ENCODE measurements at places on chromosomes 6 and 20. TPM values are rescaled to one million over a fixed set of nuclear protein-coding genes. Genes with fewer than 3 reads are reported as not detected.

- H3K36me3 ChIP-seq, result no peaks in the 10 kb centered on the region
- H3K27ac ChIP-seq, result no peak overlapping the region
- no peak overlapping the region for H3K4me3 ChIP-seq
- DNase-seq, result no peak
These were observed 146.2 kb upstream of the ECI2 start for GRCh38 chr6:4281341-4282293.

DNA sequence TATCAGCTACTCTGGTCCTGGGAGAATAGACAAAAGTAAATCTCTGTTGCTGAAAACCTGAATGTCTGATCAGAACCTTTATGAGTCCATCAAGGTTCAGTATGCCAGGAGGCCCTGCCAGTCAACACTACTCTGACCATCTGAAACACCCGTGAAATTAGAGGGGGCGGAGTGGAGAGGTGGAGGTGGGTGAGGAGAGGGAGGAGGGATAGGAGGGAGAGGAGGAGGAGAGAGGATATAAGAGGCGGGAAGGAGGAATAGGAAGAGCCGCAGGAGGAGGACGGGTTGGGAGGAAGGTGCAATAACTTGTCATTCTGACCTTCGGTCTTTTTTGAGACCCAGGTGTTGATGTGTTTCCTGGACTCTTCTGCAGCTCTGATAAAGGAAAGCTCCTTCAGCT, 8.0 kb downstream of the SERPINB9 start:
- no peaks in the 10 kb centered on the region for H3K27me3 ChIP-seq
- H3K4me1 ChIP-seq, result no peaks in the 10 kb centered on the region
- no peak for DNase-seq
- no peak overlapping the region for H3K4me3 ChIP-seq

GRCh38 chr6:126110512-126111270, 124.4 kb downstream of the TRMT11 start:
- H3K36me3 ChIP-seq, result no peaks in the 10 kb centered on the region
- no peak for DNase-seq

DNA sequence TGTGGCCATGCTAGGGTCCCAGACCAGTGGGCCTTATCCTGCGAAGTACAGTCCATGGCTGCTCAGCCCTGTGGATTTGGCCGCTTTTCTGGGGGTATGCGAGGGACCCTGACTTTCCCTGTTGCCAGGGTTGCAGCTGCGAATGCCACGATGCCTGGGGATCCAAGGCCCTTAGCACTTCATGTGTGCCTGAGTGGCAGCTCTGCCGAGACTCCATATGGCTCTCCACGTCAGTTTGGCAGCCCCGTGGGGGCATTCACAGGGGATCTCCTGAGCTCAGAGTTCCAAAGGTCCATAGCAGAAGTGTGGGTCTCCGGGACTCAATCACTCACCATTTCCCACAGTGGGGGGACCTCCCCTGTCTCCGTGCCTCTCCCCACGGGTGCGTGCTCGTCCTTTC, 319.5 kb downstream of the DOK5 start:
- H3K4me3 ChIP-seq, result no peak overlapping the region
- DNase-seq, result no peak
- H3K36me3 ChIP-seq, result no peaks in the 10 kb centered on the region

GRCh38 chr6:154403788-154404187, 47.2 kb upstream of the IPCEF1 start:
- no peak for DNase-seq
- no peak overlapping the region for H3K27ac ChIP-seq
- peaks cover 18% of the 10 kb centered on the region for H3K4me1 ChIP-seq
- H3K36me3 ChIP-seq, result no peaks in the 10 kb centered on the region
- no peak overlapping the region for H3K4me3 ChIP-seq
- H3K27me3 ChIP-seq, result no peaks in the 10 kb centered on the region

DNA sequence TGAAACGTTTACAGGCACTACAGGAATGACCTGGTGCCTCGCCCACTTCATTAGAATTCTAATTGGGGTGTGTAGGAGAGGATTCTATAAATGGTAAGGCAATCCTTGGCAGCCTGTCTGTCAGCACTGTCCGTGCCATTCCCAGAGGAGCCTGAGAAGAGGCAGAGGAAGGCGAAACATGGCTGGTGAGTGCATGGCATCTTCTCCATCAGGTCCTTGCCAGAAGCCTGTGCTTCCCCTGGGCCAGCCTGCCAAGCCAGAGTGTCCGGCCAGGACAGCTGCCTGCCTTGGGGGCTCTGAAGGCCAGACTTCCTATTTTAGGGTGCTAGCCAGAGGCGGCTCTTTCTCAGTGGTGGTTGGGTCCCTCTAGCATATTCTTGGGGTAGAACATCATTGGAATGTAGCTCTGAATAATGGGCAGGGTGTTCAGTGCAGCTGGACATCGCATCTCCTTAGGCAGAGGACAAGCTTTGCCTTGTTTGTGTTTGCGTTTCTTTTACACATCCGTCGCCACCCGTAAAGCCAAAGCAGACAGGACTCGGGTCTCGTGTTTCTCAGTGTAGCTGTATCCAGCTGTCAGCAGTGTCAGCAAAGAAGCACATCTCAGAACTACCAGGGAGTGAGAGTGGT, at the start of gene TGM3:
Gene TGM3, plus strand, starts transcription at position 116 of the 630 bp plus-strand sequence. Its CDS starts 63 bp downstream, at position 179.
- peaks cover 3% of the 10 kb centered on the region for H3K4me1 ChIP-seq
- H3K36me3 ChIP-seq, result no peaks in the 10 kb centered on the region
- no peak within 1 kb of the TSS for H3K4me3 ChIP-seq
- no peak for DNase-seq
- H3K27me3 ChIP-seq, result no peaks in the 10 kb centered on the region

Gene ECT2L
- not detected for total RNA-seq

GRCh38 chr20:61982191-61982950, 83.3 kb downstream of the TAF4 start:
- no peak for DNase-seq
- no peak overlapping the region for H3K4me3 ChIP-seq
- H3K36me3 ChIP-seq, result peaks cover 4% of the 10 kb centered on the region
- H3K27ac ChIP-seq, result no peak overlapping the region

GRCh38 chr6:3617192-3617631, 134.3 kb downstream of the PXDC1 start:
- no peak overlapping the region for H3K4me3 ChIP-seq
- H3K27ac ChIP-seq, result no peak overlapping the region
- no peak for DNase-seq
- peaks cover 13% of the 10 kb centered on the region for H3K4me1 ChIP-seq
- no peaks in the 10 kb centered on the region for H3K27me3 ChIP-seq

Gene OSBPL2
- total RNA-seq, result 36.9 TPM

GRCh38 chr6:30837870-30838269, 46.4 kb upstream of the DDR1 start:
- H3K36me3 ChIP-seq, result no peaks in the 10 kb centered on the region
- no peaks in the 10 kb centered on the region for H3K27me3 ChIP-seq
- H3K4me3 ChIP-seq, result no peak overlapping the region
- DNase-seq, result no peak
- peaks cover 31% of the 10 kb centered on the region for H3K4me1 ChIP-seq

DNA sequence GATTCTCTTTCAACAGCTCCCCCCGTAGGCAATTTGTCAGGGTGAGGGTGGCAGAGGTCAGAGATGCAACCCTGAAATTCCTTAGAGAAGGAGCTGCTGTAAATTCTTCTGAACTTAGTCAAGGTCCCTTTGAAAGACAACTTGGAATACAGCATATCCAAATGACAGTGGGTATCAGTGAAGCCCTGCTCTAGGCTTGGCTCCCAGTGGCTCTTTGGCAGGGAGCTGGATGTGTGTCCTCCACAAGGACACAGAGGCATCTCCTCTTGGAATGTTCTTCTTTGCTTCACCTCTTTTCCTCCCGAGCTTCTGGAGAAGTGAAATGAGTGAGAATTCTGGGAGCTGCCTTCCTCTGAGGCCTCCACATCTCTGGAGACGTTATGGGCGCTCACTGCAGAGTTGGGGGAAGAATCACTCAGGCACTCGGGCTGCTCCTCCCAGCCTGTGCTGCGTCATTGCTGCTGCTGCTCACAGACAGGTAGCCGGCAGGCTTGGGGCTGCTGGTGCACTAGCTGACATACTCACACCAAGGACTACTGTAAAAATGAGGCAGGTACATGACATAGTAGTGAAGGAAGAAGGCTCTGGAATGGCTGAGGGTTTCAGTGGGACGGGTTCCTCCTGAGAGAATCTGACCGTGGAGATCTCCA, 34.1 kb downstream of the DYNLT1 start:
- no peaks in the 10 kb centered on the region for H3K4me1 ChIP-seq
- H3K4me3 ChIP-seq, result no peak overlapping the region
- DNase-seq, result no peak
- no peaks in the 10 kb centered on the region for H3K27me3 ChIP-seq

DNA sequence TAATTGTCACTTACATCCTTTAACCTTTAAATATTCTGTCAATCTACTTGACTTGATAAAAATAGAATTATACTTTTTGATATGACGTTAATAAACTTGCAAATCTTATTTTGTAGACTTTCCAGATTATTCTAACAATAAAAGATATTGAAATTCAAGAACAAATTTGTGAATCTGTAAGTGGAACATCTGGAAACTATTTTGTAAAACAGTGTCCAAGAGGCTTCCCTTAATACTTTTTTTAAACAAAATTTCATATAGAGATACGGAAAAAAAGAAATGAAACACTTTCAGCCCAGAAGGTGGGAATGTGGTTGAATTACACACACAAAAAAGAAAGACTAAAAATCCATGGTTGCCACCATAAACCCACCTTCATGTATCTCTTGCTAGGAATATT, 174.4 kb downstream of the COL19A1 start:
- no peaks in the 10 kb centered on the region for H3K36me3 ChIP-seq
- no peaks in the 10 kb centered on the region for H3K27me3 ChIP-seq
- no peak overlapping the region for H3K4me3 ChIP-seq
- no peaks in the 10 kb centered on the region for H3K4me1 ChIP-seq
- no peak overlapping the region for H3K27ac ChIP-seq
- DNase-seq, result no peak

Gene ARHGAP18
- total RNA-seq, result 70.3 TPM

- H3K4me1 ChIP-seq, result no peaks in the 10 kb centered on the region
- H3K4me3 ChIP-seq, result no peak overlapping the region
- H3K27me3 ChIP-seq, result no peaks in the 10 kb centered on the region
These were observed 426.6 kb upstream of the MAP3K7 start for GRCh38 chr6:91013511-91013910.
